ENCODE measurements at places on chromosomes 7 and 10.
A peak's percentile ranks its signal among the peaks of the same experiment; 100 is the strongest.

GRCh38 chr10:72049969-72050781, 38.2 kb downstream of the SPOCK2 start:
- DNase-seq, result no peak

GRCh38 chr10:17059197-17059688, 70.4 kb downstream of the CUBN start:
- DNase-seq, result no peak

GRCh38 chr10:104657457-104657856, 16.4 kb downstream of the SORCS3 start:
- no peak for DNase-seq

GRCh38 chr10:80199828-80200227, 5.5 kb downstream of the ANXA11 start:
- no peak for DNase-seq

- no peak for DNase-seq
These were observed 105.4 kb upstream of the GLI3 start for GRCh38 chr7:42342381-42342780.

DNA sequence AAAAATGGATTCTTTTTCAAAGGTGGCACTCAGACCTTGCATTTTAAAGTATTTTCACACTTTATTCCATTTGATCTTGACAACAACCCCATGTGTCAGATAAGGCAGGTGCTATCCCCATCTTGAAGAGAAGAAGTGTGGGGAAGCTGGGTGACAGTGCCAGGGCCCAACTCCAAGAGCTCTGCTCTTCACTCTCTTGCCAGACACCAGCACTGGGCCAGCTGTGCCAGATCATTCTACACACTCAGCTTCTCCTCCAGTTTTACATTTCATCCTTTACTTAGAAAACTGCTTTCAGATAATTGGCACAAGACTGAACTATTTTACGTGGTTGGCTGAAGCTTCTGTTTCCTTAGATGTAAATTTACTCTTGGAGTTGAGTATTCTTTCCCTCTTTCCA, 64.4 kb downstream of the ENO4 start:
- DNase-seq, result no peak

- DNase-seq, result no peak
These were observed 198.3 kb downstream of the GRID1 start for GRCh38 chr10:86168256-86168655.

DNA sequence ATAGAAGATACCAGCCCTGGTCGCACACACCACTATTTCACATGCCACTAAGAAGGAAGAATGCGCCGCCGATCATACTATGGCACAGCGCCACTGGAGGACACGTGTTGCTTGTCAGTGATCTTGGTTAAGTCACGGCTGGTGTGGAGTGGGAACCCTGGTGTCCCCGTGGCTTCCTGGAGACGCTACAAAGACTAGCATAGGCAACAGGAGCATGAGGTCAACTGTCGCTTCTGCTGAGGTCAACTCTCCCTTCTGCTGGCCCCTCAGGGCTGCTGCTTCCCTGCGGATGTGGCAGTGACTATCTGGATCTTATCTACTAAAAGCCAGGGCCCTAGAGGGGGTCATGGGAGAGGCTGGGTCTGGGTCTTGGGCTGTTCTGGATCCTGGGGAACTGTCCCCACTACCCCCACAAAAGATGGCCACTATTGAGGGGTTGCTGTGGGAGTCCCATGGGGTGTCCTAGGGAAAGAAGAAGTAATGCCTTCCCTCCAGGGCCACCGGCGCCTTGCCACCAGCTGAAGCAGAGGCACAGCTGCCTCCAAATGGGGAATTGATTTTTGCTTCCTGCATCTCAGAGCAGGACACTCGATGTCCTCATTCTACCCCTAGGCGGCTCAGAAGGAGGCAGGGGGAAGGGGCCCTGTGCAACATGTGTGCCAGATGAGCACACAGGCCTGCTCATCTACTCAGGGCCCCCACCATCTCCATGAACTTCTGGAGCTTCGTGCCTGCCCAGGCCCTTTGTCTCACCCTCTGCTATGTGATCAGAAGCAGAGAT, 76.6 kb upstream of the PPIF start:
- no peak for DNase-seq

GRCh38 chr7:66950763-66951162, 29.7 kb downstream of the TMEM248 start:
- DNase-seq, result no peak

- DNase-seq, result no peak
These were observed 1.0 kb upstream of the UBN2 start for GRCh38 chr7:139230023-139230422.

- no peak for DNase-seq
These were observed 198.4 kb downstream of the SNX10 start for GRCh38 chr7:26489906-26490639.

GRCh38 chr10:27253576-27253975, 13.0 kb upstream of the ACBD5 start:
- no peak for DNase-seq

DNA sequence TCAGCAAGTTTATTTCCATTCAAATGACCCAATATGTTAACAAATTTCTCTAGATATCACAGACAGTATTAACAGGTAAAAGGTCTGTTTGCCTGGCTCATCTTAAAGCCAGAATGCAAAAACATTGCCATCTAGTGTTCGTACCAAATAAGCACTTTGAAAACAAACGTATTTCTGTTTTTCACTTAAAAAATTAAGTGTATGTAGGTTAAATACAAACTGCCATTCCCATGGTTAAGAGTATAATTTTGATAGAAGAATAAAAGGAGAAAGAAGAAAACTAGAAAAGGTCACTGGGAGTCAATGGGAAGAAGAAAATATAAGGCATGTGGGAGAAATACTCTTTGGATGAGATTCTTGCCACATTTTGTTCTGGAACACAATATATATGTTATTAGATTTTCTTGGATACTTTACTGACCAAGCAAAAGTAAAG, 51.0 kb downstream of the ORC5 start:
- DNase-seq, result peak; percentile 6

DNA sequence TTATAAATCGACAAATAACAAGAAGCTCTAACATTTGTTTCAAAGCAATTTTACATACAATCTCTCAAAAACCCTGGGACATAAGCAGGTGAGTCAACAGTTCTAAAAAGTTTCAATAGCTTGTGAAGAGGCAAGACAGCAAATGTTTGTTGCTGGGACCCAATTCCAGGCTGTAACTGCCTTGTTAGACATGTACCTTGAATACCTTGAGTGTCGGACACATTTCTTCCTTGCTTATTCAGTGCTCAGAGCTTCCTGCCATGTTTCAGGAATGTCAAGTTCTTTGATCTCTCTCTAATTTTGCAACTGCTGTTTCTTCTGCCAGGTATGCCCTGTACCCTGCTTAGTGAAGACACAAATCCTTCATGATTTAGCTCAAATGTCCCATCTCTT, 5.1 kb downstream of the CH25H start:
- DNase-seq, result no peak

DNA sequence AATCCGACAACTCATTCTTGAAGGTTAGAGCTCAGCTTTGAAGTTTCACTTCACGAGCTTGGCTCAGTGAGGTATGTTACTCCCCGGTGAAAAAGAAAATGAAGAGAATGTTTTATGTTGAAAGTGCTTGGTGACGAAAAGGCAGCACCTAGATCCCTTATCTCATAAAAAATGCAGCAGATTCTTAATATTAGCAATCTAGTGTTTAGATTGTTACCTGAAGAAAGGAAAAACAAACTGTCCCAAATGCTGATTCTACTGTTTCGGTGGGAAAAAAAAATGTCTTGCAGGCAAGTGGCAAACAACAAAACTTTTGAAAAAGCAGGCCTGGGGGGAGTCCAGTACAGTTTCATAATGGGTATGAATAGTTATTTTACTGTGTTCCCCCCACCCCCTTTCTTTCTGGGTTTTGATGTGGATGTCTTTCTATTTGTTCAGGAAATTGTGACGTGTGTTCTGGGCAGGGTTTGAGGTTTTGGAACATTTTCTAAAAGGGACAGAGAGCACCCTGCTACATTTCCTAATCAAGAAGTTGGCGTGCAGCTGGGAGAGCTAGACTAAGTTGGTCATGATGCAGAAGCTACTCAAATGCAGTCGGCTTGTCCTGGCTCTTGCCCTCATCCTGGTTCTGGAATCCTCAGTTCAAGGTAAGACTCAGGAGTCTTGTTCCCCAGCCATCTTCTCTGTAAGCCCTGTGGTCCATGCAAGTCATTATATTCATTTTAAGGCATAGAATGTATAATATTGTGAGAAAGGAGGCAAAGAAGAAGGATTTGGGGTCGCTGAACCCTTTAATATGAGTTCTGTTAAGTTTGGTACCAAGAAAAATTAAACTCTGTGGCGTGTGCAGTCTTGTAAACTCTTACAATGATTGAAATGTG, at the start of gene SRGN:
Gene SRGN (plus strand): TSS at position 514 of the 881 bp plus-strand sequence. CDS start 55 bp downstream, at position 569.
- DNase-seq, result peak; percentile 89

DNA sequence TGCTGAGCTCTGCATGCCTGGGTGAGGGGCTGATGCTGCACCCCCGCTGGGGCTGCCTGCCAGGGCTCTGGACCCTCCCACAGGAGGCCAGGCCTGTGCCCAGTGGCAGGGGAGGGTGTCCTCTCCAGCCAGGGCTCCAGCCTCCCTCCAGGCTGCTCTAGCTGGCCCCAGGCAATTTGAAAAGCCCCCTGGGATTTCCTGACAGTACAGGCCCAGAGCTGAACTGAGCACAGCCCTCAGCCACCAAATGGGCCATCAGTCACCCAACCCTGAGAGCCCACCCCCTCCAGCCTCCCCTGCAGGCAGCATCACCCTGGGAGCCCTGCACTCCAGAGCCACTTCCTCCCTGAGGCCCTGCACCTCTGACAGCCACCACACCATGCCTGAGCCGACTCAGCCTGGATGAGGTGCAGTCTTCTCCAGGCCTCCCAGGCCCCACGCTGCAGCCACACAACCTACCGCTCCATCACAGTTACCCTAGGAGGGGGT, 101.8 kb upstream of the RET start:
- no peak for DNase-seq

DNA sequence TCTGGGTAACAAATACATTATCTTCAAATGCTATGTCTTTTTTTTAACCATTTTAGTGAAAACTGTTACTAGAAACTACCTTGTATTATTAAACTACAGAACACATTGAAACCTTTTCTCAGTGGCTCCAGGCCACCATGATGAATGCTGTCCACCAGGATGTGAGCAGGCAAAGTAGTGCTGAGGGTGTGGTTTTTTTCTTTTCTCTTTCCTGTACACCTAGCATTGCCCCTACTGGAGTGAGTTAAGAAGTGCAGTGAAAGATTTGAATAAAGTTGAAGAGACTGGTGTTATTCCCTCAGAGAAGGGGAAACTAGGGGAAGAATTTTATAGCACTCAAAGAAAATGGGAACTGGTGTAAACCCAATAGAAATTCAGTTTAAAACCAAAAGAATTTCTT, 120.0 kb upstream of the SAMD8 start:
- peak; percentile 11 for DNase-seq

DNA sequence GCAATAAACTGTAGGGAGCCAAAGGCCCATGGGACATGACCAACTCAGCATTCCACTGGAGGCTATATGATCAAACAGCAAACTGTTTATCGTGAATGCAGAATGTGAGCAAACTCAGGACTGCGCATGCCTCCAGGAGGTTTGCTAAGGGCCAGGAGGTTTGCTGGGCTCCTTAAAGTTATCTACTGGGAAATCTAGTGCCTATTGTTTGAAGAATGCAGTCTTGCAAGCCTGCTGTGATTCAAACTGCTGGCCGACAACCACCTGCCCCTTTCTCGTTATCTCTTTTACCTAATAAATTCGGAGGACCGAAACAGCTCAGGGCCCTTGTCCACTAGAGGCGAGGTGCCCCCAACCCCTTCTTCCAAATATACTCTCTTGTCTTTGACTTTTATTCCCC, 404.1 kb downstream of the KCNMA1 start:
- DNase-seq, result no peak

DNA sequence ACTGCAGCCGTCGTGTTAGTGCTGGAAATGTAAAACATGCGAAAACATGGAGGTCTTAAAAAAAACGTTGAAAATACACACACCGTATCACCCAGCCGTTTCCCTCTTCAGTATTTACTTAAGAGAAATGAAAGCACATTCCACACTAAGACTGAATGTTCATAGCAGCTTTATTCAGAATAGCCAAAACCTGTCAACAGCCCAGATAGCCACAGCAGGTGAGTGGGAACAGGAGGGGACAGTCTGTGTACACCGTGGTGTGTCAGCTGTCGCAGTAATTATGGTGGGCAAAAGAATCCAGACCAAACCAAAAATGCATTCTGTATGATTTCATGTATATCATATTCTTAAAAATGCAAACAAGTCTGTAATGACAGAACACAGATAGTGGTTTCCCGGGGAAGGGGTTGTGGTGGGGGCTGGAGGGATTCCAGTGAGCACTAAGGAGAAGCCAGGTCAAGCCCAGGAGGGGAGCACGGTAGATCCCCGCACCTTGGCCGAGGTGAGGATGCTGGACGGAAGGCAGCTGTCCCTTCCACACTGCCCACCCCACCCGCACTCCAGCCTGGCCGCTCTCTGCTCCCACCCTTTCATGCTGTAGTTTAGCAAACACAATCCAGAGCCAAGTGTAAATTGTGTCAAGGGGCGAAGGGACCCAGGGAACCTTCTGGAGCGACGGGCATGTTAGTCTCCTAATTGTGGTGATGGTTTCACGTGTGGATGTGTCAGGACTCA, 123.6 kb downstream of the NKX6-2 start:
- DNase-seq, result no peak

DNA sequence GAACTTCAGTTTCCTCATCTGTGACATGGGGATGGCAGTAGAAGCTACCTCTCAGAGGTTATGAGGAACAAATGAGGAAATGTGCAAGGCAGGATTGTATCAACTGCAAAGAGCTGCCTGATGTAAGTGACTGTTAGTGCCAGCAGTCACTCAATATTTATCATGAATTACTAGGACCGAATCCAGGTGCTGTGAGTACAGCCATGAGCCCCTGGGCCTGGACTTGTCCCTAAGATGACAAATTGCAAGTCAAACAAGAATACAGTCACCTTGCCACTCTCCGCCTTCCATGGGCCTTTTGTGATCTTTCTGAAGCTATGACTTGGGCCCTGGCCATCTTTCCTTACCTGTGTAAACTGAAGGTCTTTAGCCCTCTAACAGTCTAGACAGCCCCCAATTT, 27.7 kb upstream of the TLX1 start:
- no peak for DNase-seq

- DNase-seq, result no peak
These were observed 138.0 kb downstream of the TES start for GRCh38 chr7:116348346-116348745.

DNA sequence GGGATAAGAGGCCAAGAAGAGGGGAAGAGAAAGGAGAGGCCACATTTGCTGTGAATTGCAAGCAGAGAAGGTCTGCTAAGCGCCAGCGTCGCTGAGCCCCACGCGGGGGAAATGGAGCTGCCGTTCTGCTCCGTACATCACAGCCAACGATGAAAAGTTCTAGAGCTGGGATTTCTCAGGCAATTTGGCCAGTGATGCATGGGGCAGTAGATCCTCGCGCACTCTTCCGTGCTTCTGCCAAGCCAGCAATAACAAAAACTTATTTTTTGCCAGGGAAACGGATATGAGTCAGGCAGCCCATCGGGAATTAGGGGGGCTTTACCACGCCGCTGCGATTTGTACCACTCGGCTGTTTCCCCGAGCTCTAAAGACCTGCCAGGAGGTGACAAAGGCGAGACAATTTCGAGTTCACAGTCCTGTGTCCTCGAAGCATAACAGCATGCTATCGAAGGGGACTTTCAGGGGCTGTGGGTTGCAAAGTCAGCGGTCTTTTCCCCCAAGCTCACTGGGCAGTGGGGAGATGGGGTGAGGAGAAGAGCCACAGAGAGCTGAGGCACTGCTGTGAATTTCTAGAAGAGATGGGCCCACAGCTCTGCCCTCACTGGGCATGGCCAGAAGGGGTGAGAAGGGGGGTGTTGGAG, 30.0 kb upstream of the SLF2 start:
- no peak for DNase-seq

- DNase-seq, result no peak
These were observed 248.7 kb downstream of the NEBL start for GRCh38 chr10:20648263-20648874.

Measured in CD4-positive, alpha-beta T cell treated with Interleukin-4 for 4 hours (primary cell).